PC-3 (cell line): ENCODE measurements at places on chromosomes 3 and 15. TPM values are rescaled to one million over a fixed set of nuclear protein-coding genes. Genes with fewer than 3 reads are reported as not detected.
A peak's percentile ranks its signal among the peaks of the same experiment; 100 is the strongest.

The GP5 gene
- not detected in 2 replicates for total RNA-seq

The PRICKLE2 gene
- 0.46 and 1.8 TPM in 2 replicates for total RNA-seq

The ANKRD63 gene
- 1.2 and 1.4 TPM in 2 replicates for total RNA-seq

The ZPLD1 gene
- 0.15 TPM in 1 of 2 replicates, not detected in the other for total RNA-seq

The PLA2G4D gene
- 0.17 and 0.55 TPM in 2 replicates for total RNA-seq

DNA sequence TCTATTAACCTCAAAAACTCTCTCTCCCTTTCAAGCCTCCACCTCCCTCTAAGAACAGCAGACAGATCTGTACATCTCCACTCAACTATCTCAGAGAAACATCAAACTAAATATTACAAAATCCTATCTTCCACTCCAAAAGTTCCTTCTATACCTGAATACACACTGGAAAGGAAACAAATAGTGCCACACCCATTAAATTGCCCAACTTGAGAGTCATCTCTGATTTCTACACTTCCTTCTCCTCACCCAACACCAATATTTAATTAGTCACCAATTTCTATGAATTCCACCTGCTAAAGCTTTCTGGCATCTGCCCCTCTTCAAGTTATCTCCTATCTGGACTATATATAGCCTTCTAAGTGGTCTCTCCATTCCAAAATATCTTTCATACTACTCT lies 65.8 kb downstream of the PEAK1 start:
- no peak overlapping the region for H3K27ac ChIP-seq
- no peak overlapping the region for H3K4me3 ChIP-seq
- peak; percentile 63 for DNase-seq
- no peaks in the 10 kb centered on the region for H3K27me3 ChIP-seq

- no peak overlapping the region for H3K4me3 ChIP-seq
- peaks cover 29% of the 10 kb centered on the region for H3K36me3 ChIP-seq
- no peaks in the 10 kb centered on the region for H3K4me1 ChIP-seq
- no peak for DNase-seq
Observed at GRCh38 chr3:187722206-187722612, 19.9 kb upstream of the RTP2 start.

DNA sequence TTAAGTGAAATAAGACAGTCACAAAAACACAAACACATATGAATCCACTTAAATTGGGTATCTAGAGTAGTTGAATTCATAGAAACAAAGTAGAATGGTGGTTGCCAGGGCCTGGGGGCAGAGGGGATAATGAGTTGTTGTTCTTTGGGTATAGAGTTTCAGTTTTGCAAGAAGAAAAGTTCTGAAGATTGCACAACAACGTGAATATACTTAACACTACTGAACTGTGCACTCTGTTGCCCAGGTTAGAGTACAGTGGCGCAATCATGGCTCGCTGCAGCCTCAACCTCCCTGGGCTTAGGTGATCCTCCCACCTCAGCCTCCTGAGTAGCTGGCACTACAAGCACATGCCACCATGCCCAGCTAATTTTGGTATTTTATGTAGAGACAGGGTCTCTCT lies 14.9 kb downstream of the GRAMD2A start:
- no peak overlapping the region for H3K4me3 ChIP-seq
- no peaks in the 10 kb centered on the region for H3K36me3 ChIP-seq
- peaks cover 11% of the 10 kb centered on the region; the same call in 1 of the 2 replicates for H3K4me1 ChIP-seq
- no peak overlapping the region for H3K27ac ChIP-seq

- peaks cover 55% of the 10 kb centered on the region for H3K4me1 ChIP-seq
- H3K27me3 ChIP-seq, result no peaks in the 10 kb centered on the region
- H3K36me3 ChIP-seq, result peaks cover 74% of the 10 kb centered on the region
- DNase-seq, result no peak
- H3K27ac ChIP-seq, result peak overlapping the region; percentile 57
Observed at GRCh38 chr15:74413350-74414080, 20.2 kb downstream of the SEMA7A start.

- H3K27ac ChIP-seq, result no peak overlapping the region
- no peak overlapping the region for H3K4me3 ChIP-seq
- H3K36me3 ChIP-seq, result no peaks in the 10 kb centered on the region
- no peak for DNase-seq
- H3K27me3 ChIP-seq, result no peaks in the 10 kb centered on the region
- H3K4me1 ChIP-seq, result no peaks in the 10 kb centered on the region
Observed at GRCh38 chr3:187936676-187937075, 191.4 kb upstream of the BCL6 start.
